CD4-positive, alpha-beta T cell (primary cell): ENCODE measurements at places on chromosomes 6 and 20.

- DNase-seq = no peak
These were observed 32.2 kb downstream of the KCNB1 start for GRCh38 chr20:49450281-49450721.

- DNase-seq = no peak
These were observed 12.9 kb downstream of the RIPOR2 start for GRCh38 chr6:24922814-24923213.

DNA sequence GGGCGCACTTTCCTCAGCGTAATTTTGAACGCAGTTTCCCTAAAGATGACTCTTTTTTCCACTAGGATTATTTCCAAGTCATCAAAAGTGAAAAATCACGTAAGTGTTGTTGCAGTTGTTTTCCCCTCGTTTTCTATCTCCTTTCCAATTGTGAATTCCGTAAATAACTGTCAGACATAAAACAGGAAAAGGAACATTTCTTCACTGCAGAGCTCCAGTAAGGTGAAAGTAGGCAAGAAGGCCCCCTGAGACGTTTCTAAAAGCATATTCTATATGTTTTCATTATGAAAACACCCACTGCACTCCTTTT is 17.8 kb downstream of the HIVEP2 start:
- DNase-seq = no peak

- no peak for DNase-seq
These were observed 212.9 kb upstream of the PMEPA1 start for GRCh38 chr20:57922706-57923105.

DNA sequence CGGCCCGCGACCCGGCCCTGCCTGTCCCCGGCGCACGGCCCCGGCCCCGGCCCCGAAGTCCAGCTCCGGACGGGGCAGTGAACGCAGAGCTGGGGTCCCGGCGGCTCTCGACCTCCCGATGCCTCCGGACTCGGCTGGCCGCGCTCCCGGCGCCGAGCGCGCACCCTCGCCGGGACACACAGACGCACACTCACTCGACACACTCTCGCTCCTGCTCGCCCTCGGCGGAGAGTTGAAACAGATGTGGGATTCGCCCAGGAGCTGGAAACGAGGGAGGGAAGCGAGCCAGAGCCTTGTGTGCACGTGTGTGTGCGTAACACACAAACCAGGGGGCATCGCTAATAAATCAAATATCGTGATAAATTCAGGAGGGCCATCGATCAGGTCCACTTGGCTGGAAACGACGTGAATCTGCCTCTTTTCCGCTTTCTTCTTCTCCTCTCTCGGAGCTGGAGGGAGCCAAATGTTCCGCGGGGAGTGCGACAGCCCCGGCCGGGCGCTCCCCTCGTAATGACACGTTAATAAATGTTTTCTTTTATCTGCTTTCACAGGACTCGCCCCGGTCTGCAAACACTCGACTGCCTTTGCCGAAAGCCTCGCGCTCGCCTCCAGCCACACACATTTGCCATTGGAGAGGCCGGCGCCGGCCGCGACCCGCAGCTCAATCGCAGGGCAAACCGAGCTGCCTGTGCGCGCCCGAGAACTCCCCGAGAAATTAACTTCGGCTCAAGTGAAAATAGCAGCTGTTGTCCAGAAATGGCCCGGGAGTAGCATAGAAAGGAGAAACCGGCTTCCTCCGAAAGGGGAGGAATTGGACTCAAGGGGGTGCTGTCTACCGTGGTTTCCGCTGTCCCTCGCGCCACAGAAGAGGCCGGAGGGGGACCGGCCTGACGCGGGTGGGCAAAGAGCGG is 828 bp upstream of the SULF2 start:
- no peak for DNase-seq

- no peak for DNase-seq
These were observed 6.0 kb downstream of the ZC3H12D start for GRCh38 chr6:149478631-149479314.

- no peak for DNase-seq
These were observed 61.9 kb downstream of the ESR1 start for GRCh38 chr6:151869345-151869744.

- no peak for DNase-seq
These were observed 62.6 kb downstream of the NPEPL1 start for GRCh38 chr20:58755062-58755697.

- DNase-seq = no peak
These were observed 171.6 kb upstream of the FBXL4 start for GRCh38 chr6:99119109-99120031.

- no peak for DNase-seq
These were observed 50.7 kb downstream of the STK35 start for GRCh38 chr20:2152317-2152716.

GRCh38 chr6:46356543-46356942 is 134.7 kb downstream of the RCAN2 start:
- no peak for DNase-seq

GRCh38 chr20:19849341-19850197 is 91.5 kb downstream of the RIN2 start:
- no peak for DNase-seq

- no peak for DNase-seq
These were observed 1.9 kb downstream of the ID1 start for GRCh38 chr20:31606804-31607639.

DNA sequence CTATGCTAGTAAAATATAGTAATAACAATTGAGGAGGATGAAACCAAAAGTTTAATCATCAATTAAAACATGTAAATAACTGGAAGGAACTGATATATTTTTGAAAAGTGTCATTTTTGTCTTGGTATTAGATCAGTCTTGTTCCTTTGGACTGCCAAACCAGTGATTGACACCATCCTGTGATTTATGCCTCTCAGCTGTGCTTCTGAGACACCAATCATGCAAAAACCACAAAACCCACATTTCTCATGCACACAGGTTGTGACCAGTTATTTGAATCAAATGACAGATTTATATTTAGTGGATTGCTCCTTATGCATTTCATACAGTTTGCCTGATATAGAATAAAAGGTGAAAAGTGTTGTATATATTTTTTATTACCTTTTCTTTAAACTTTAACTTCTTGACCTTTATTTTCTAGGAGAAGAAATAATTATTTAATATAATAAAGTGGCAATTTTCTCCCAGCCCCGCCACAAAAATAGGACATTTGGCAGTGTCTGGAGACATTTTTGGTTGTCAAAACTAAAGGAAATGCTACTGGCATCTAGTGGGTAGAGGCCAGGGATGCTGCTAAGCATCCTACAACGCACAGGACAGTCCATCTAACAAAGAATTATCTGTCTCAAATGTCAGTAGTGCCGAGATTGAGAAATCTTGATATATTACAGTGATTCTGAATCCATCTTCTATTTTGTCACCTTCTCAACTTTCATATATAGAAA is 383.6 kb downstream of the BCKDHB start:
- no peak for DNase-seq

- DNase-seq = no peak
These were observed 793 bp upstream of the PDSS2 start for GRCh38 chr6:107460083-107460631.

GRCh38 chr6:100449239-100449691 is 15.5 kb downstream of the SIM1 start:
- DNase-seq = no peak

DNA sequence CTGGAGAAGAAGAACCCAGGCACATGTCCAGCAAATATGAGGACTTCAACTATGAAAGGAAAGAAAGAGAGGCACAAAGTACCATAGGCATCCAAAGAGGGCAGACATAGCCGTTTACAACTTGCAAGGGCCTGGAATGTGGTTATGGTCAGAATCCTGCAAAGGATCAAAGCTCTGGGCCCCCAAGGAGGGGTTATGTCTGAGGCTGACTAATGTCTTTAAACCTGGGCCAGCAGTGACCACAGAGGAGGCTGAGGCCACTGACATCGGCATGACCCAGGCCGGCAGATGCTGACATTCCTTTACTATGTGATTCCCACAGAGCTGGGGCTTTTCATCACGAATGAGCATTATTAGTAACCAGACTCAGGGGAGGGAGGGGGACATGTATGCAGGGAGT is 861.1 kb downstream of the DHX35 start:
- no peak for DNase-seq

DNA sequence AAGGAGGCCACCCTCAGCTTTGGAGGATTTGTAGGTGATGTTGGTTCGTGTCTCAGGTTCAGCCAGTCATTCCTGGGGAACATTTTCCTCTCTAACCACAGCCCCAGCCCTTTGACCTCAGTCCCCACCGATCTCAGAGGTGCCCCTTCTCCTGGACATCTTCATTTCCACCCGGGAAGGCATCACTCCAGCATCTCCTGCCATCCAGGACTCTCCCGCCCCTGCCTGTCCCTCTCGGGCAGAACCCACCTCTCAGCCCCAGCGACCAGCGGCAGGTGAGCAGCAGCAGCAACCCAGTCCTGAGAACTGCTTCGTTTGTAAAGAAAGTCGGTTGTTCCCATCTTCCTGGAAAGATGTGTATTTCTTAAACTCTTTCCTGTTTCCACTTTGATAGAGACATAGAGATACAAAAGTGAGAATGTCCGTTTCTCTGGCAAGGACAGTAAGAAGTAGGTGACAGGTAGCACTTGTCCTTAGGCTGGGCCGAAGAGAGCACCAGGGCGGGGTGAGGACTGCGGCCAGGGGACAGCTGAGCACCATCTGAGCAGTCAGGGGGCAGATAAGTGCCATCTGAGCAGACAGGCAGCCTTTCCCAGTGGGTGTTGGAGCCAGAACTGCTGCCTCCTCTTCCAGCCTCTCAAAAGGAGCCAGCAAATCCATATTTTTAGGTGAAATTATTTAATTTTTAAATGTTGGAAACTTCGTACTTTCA is 142.2 kb downstream of the CDH4 start:
- DNase-seq = no peak

DNA sequence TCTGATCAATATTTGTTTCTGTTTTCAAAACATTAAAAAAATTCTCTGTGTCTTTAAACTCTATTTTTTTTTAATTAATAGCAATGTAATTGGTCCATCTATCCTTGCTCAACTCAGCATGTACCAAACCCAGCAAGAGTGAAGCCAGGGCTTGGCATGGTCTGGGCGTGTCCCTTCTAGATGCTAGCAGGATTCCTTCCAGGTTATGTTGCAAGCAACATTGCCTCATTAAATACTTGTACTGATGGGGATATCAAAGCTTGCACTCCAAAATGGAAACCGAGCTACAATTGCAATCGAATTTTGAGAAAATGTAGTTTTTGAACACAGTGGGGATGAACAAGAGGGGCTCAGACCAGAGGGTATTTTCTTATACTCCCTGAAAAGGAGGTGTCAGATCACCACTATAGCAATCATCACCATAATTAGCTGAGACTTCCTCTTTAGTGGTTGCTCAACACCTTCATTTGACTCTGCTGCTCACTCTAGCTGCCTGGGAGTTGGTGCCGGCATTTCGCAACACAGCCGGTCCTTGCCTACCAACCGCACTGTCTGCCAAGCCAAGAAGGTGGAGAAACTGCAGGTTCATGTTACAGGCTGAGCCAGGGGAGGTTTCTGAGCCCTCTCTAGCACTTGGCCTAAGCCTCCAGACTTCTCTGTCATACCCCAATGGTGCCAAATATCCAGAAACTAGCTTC is 67.8 kb upstream of the RALGAPA2 start:
- no peak for DNase-seq

DNA sequence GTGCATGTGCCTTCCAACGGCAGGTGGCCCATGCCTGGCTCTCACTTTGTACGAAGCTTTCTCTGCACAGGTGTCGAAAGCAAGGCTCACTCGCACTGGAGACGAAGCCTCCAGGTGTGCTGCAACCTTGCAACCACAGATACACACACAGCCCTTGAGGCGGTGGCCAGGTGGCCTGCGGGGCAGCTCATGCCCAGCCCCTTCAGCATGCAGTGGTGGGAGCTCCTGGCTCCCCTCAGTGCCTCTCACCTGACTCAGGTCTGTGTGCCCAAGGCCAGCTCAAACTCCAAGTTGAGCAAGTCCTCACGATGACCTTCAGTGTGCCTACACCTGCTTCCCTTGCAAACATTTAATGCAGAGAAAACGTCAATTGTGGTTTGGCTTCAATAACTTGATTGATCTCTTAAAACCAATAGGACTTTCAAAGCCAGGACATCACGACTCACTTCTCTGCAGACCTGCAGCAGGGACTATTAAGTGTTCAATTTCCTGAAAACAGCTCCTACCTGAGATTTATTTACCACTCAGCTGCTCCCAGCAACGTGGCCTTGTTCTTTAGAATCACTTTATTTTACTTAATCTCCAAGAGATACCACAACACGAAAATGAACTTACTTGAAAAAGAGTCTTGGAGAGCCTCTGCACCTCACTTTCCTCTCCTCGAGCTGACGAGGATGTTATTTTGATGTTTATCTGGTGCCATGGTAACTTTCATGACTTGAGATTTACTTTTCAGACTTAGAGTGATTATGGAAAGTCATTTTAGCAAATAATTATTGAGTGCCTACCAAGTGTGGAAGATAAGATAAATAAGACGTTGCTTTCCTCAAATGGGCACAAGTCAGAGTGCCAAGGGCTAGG is 86.3 kb downstream of the SLC22A23 start:
- peak; percentile 75 for DNase-seq

DNA sequence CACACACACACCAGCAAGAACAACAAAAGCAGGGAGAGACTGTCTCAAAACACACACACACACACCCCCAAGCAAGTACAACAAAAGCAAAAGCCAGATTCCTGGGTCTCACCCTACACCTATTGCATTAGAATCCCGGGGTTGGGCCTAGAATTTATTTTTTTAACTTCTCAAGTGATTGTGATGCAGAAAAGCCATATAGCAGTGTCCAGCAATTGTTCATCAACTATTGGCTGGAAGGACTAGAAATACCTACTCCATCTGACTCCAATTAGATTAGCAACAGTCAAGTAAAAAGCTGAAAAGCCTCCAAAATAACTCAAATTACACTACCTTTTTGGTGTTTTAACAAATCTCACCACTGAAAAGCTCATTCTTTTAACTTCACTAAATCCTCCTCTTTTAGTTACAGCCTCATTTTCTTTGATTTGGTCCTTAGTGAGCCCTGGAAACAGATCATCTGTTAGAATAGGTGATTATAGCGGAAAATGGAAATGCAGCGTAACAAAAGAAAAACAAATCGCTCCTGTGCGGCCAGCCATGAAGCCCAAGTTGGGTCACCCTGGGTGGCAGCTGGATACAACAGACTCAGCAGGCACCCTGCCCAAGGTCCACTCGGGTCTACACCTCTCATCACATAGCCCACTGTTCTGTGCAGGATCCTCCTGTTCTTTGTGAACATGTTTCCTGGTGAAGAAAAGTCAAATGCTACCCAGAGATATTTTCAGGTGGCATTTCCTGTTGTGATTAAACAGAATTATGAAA is 38.7 kb downstream of the STAU1 start:
- no peak for DNase-seq

- no peak for DNase-seq
These were observed 38.1 kb downstream of the B4GALT5 start for GRCh38 chr20:49675368-49676151.

- DNase-seq = no peak
These were observed 6.0 kb downstream of the PCMT1 start for GRCh38 chr6:149755300-149756260.

GRCh38 chr20:62066339-62066982 is 780 bp upstream of the TAF4 start:
- peak; percentile 37 for DNase-seq

GRCh38 chr20:23412026-23412425 is 9.3 kb downstream of the NAPB start:
- no peak for DNase-seq

DNA sequence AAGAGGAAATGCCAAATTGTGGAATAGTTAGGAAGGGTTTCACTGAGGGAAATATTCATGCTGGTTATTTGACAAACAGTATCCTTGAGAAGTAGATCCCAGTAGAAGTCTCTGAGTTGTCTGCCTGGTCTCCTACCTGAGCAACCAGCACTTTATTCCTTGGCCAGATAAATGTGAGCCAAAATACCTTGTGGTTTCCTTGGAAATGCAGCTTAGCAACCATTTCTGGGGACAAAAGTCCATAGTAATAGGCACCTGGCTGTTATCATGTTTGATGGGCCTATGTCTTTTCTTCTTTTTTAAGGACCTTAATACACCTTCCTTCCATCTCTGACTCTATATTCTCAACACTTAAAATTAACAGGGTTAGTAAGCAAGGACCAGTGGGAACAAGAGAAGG is 217.1 kb upstream of the MARCKS start:
- DNase-seq = no peak
